ENCODE measurements at places on chromosomes 3 and 15.
A peak's percentile ranks its signal among the peaks of the same experiment; 100 is the strongest.

GRCh38 chr15:63198371-63199250 is 9.2 kb downstream of the RAB8B start:
- no peak for DNase-seq

- DNase-seq = no peak
These were observed 410 bp downstream of the PRR23E start for GRCh38 chr3:127193341-127193740.

GRCh38 chr15:69753867-69754266 is 301.2 kb downstream of the RPLP1 start:
- DNase-seq = no peak

- no peak for DNase-seq
These were observed 52.3 kb upstream of the ADAMTS9 start for GRCh38 chr3:64739971-64740631.

GRCh38 chr15:69094124-69094921 is 66.1 kb upstream of the GLCE start:
- no peak for DNase-seq

DNA sequence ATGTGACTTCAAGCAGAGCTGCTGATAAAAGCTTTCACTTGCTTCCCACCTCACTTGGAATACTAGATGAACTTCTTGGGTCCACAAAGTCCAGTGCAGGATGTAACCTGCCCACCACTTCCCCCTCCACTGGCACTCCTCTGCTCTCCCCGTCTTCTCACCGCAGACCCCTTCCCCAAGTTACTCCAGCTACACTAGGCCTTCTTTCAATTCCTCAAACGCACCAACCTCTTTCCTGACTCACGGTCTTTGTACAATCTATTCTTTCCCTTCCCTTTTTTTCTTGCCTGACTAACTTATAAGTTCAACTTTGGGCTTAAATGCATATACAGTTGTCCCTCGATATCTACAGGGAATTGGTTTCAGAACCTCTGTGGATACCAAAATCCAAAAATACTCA is 5.2 kb upstream of the ATP13A3 start:
- DNase-seq = no peak

GRCh38 chr15:75695220-75695619 is 17.4 kb downstream of the CSPG4 start:
- DNase-seq = no peak

DNA sequence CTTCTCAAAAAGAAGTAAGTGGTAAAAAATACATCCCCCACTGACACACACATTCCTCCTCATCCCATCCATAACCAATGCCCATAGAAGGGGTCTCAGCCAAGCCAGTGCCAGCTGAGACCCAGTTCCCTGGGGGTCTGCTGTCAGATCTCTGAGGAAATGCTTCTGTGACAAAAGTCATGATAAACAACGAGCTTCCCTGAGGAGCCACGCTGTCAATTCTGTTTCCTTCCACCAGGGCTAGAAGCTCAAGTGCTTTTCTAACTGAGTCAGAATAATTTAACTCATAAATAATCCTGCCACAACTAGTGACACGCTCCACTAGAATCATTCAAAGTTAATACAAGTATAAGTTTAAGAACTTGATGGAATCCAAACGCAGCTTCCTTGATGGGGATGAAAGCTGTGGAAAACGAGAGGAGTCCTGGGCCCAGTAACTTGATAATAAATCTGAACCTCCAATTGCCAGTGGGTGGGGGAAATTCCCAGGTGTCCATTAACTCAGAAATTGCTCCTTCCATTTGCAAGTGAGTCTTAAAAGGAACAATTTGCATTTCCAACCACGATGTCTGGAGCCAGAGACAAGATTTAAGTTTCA is 348.7 kb upstream of the LMCD1 start:
- no peak for DNase-seq

GRCh38 chr3:62454916-62455315 is 81.6 kb upstream of the FEZF2 start:
- DNase-seq = no peak

- peak; percentile 35 for DNase-seq
These were observed 92.0 kb downstream of the SNRK start for GRCh38 chr3:43378066-43378935.

GRCh38 chr3:156727519-156728205 is 53.3 kb downstream of the TIPARP start:
- no peak for DNase-seq

GRCh38 chr3:166799-167198 is 29.8 kb upstream of the CHL1 start:
- no peak for DNase-seq

DNA sequence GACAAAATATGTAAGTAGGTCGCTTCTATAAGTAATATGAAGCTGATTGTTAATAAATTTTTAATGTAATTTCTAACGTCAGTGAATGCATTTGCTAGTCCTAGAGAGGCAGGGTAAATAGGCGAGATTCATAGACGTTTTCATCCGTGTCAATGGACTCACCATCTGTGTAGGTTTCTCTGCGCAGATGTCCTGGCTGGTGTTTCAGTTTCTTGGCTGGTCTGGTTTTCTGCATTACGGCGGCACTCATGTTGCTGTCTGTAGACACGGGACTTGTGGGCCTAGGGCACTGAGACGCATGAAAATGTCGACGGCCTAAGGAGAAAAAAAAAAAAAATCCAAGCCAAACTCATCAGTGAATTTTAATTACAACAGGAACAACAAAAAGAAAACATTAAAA is 1153.3 kb downstream of the ROBO1 start:
- no peak for DNase-seq

GRCh38 chr3:8451696-8452095 is 49.9 kb upstream of the LMCD1 start:
- DNase-seq = no peak

DNA sequence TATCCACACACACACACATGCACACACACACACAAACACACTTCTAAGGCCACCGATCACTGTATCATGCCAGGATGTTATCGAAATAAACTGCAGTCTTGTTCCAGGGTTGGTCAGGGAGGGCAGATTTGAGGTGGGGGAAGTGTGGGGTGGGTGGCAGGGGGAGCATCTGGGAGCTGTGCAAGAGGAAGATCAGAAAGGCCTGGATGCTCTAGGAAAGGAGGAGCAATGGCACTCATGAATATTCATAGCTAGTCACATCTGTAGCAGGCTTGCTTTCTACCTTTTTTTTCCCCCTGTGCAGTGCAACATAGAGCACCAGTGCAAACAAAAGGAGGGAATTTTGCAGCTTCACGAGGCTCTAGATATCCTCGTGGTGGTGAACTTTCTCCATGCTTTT is 84.9 kb downstream of the MEIS2 start:
- DNase-seq = no peak

GRCh38 chr3:81161851-81162250 is 599.6 kb downstream of the GBE1 start:
- DNase-seq = no peak

DNA sequence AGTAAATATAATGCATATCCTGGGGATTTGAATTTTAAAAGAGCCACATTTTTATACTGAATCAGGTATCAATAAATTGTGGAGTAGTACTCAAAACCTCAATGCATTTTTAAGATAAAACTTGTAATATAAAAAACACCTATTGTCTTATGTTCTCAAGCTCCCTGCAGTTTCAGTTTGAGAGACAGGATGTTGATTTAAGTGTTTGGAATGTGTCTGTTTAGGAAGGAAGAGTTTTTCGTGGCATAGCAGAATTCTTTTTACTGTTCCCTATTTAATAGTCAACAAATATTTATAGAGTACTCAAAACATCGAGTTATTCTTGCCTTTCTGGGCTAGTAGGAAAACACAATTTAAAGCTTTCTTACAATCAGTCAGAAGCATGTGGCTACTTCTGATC is 146.1 kb upstream of the BCHE start:
- DNase-seq = no peak

All from A549 (cell line).